ENCODE measurements at places on chromosomes 4 and X.

DNA sequence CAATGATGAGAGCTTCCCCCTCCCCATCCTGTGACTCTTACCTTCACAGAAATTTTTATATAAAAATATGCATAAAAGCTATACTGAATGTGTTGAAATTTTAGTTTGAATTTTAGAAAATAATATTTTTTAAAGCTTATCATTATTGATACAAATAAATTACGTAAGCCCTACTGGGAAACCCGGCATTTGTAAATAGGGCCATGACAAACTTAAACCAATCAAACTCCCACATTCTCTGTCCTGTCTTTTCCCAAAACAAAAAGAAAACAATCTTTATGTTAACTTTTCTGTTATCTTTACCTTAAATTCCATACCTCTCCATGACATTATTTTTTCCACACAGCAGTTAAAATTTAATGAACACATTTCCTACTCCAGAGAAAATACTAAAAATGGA, 2.6 kb downstream of the CNOT6L start:
- DNase-seq, result no peak

- DNase-seq, result no peak
Measured at GRCh38 chr4:125104616-125105015, 210.1 kb upstream of the FAT4 start.

DNA sequence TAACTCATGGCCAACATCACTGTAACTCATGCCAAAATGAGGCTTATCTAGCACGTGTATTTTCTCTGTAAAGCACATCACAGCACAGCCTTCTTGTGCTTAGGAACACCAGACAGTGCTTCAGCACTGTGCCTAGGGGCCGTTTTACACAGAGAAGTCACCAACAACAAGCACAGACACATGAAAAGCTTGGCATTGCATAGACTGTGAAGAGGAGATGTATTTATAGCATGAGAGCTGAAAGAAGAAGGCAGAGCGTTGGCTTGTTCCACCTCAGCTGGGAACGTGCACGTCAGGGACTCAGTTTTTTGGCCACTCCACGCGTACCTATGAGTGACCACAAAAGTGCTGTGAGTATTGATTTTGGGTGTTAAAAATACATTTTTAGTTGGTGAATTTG, 116.3 kb upstream of the SFRP2 start:
- DNase-seq, result no peak

- DNase-seq, result peak; percentile 16
Measured at GRCh38 chr4:113958766-113959538, 20.5 kb downstream of the ARSJ start.

GRCh38 chr4:137702512-137702911, 170.2 kb upstream of the PCDH18 start:
- no peak for DNase-seq

GRCh38 chr4:25174674-25175073, 14.4 kb upstream of the SEPSECS start:
- DNase-seq, result no peak

DNA sequence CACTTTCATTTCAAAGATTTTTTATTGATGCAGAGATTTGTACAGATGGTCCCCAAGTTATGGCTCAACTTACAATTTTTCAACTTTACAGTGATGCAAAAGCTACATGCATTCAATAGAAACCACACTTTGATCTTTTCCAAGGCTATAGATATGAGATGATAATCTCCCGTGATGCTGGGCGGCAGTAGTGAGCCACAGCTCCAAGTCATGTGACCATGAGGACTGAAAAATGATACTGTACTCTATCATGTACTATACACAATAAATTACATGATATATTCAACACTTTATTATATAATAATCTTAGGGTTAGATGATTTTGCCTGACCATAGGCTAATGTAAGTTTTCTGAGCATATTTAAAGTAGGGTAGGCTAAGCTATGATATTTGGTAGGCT, 14.0 kb upstream of the GASK1B start:
- DNase-seq, result no peak

- DNase-seq, result no peak
Measured at GRCh38 chr4:150874338-150875226, 140.5 kb downstream of the LRBA start.

- no peak for DNase-seq
Measured at GRCh38 chr4:3377557-3377956, 64.2 kb upstream of the HGFAC start.

GRCh38 chr4:47839259-47839658, 1.4 kb upstream of the CORIN start:
- DNase-seq, result no peak

DNA sequence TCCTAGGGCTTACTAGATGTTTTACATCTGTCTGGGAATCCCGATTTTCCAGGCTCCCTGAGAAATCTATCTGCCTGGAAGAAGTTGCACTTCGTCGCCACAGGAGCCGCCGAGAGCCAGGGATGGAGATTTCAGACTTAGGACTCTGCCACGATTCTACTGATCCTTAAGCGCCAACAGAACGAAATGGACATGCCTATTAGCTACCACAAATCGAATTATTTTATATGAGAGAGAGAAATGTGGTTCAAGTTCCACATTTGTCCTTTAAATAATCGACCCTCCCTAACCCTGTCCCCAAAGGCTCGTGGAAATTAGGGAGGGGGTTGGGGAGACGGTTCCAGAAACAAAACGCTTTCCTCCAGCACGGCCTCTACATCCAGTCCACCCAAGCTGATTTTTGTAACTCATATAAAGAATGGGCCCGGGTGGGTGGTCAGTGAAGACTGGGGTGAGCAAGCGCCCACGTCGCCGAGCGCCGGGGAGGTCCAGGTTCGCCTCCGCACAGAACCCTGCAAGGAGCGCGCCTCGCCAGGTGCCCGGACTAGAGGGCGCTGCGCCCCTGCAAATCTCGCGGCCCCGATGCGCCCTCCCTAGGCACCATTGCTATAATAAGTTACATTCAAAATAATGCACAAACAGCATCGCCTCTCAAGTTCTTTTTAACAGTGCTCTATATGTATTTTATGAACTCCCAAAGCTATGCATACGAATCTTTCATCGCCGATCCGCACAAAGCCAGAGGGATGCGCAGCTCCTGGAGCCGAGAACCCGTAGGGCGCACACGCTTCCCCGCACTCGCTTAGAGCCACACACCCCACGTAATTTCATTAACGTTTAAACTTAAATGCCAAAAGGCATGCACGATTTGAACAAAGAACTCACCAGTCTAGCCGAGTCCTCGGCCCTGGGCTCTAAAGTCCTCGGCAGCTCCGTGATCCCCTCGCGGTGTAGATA, 2.1 kb upstream of the FAT1 start:
- peak; percentile 27 for DNase-seq

DNA sequence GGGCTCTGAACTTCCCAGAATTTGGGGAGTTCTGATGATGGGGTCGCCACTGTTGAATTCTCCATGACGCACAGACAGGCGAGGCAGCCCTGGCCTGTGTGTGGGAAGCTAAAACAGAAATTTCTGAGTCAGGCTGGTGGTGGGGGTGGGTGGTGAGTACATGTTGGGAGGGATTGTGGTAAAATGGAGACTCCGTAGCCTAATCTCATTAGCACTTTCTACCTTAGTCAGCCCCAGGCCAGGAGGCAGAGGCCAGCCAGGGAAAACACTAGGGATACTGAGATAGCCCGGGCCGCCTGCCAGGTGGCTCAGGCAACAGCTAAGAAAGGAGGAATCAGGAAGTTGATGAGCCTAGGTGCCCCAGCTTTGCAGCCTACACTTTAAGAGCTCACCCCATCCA, 39.3 kb upstream of the NHSL2 start:
- DNase-seq, result no peak

GRCh38 chr4:83107631-83108030, 6.9 kb downstream of the PLAC8 start:
- DNase-seq, result no peak

GRCh38 chr4:47668810-47669408, 169.0 kb downstream of the CORIN start:
- peak; percentile 16 for DNase-seq

GRCh38 chr4:102180046-102180445, 165.2 kb downstream of the SLC39A8 start:
- no peak for DNase-seq

GRCh38 chrX:102708900-102709299, 3.3 kb upstream of the GPRASP2 start:
- no peak for DNase-seq

GRCh38 chr4:124631760-124632159, 80.8 kb downstream of the ANKRD50 start:
- no peak for DNase-seq

- no peak for DNase-seq
Measured at GRCh38 chrX:2767631-2768455, 16.0 kb downstream of the XG start.

DNA sequence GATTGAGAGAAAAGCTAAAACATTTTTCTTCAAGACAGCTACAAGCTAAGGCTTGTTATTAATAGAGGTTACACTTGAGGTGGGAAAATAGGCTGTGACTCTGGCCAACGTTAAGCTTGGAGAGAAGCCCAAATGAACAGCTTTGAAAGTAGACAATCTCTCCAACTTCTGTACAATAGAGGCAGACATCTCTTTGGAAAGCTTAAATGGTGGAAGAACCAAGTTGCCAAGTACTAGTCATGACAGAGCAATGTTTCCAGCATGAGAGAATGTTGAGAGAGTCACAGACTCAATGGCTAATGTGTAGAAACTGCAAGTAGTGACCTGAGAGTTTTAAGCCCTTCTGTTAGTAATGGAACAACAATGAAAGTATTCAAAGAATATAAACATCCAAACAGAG, 298.1 kb downstream of the INPP4B start:
- no peak for DNase-seq

DNA sequence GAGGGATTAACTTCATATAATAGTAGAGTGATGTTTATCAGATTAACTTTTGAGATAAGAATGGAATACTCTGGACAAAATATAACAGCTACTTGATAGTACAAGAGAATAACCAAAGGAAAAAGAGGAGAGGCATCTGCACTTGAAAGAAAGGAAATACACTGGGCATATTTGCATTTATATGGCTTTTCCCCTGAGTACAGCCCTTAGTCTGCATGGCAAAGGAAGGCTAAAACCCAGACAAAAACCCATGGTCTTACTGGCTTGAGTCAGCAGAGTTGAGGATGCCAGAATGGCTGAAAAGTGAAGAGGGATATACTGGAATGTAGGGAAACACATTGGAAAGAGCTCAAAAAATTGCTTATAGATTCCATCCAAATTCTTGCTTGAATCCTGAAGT, 101.6 kb downstream of the COL4A5 start:
- no peak for DNase-seq

- no peak for DNase-seq
Measured at GRCh38 chr4:158667651-158668198, 4.0 kb downstream of the C4orf46 start.

DNA sequence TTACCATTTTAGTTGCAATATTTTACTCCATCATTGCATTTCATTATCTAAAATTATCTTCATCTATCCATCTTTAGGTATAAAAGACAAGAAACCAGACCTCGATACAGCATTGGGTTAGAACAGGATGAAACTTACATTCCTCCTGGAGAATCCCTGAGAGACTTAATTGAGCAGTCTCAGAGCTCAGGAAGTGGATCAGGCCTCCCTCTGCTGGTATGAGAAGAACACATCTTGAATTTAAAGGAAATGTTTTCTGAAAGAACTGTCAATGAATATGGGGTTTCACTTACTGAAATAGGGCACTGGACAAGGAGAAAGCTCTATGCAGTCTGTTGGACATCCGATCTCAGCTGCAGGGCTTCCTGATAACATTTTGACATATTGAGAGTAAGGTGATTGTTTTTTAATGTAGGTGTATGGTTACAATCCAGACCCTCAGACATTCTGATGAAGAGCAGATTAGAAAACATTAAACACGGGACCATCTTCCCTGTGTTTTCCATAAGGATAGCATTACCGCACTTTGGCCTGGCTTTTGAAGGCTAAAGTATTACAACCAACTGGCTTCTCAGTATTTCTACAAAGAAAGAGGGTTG, 367.2 kb downstream of the BMPR1B start:
- no peak for DNase-seq

- no peak for DNase-seq
Measured at GRCh38 chrX:133033010-133033409, 63.9 kb downstream of the USP26 start.

- DNase-seq, result no peak
Measured at GRCh38 chr4:125705681-125706080, 390.9 kb downstream of the FAT4 start.

DNA sequence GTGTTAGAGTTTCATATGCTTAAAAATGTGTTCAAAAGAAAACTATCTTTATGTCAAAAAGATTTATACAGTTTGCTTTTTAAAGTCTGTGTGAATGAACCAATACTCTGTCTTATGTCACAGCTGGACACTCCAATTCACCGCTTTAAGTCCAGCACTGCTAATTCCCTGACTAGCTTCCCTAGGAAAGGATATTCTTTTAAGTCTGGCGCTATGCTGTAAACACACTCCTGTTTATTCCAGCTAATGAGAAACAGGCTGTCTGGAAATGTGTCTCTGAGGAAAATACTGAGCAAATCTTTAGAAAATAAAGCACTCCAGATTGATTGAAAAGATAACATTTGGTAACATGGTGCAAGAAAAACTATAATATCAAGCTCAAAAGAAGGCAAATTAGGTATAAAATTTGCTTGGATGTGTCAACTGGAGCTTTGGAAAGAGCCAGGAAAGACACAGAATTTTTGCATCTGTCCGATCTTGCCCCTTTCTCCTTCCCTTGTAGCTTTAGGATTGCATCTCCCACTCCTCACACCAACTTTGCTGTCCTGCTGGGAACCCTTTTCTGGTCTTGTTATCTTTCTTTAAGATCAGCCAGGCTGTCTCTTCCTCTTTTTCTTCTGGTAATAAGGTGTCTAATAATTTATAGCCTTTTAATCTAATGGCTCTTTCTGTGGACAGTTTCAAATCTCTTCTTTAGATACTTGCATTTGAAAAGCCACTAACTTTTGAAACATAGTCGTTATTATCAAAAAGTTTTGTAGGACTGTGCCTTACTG, 40.9 kb upstream of the VEGFC start:
- DNase-seq, result no peak

DNA sequence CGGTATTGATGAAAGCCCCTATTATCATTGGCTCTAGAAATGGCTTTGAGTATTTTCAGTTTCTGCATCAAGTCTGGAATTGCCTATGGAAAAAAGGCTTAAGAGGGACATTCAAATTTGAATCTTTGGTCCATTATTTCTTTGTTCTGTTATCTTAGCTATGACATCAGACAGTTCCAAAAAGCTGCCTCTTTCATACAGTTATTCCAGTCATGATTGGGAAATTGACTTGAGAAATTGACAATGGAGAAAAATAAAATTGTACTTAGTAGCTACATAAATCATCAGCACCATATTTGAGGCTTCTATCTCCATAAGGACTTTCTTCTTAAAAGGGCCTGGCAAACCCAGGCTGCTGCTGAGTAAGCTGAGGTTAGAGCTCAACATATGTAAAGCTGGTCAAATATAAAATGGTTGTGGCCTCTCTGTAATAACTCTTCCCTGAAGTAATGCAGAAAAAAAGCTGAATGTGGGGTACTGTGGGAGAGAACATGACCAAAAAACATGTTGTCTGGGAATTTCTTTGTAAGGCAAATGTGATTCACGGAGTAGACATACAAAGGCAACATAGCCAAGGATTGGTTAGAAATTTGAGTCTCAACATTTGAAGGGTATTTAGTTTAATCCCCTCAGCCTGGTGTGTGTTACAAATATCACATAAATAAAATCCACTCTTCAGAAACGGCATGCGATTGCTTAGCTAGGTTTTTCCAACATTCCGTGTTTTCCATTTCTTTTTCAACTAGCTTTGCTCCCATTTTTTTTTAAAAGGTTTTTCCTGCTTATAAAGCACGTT, 100.9 kb downstream of the LNX1 start:
- DNase-seq, result no peak

- no peak for DNase-seq
Measured at GRCh38 chrX:154908821-154909220, 22.7 kb downstream of the F8A1 start.

Measured in NCI-H1092 (cell line).